ENCODE measurements at places on chromosomes 12 and 14. TPM values are rescaled to one million over a fixed set of nuclear protein-coding genes. Genes with fewer than 3 reads are reported as not detected.

DNA sequence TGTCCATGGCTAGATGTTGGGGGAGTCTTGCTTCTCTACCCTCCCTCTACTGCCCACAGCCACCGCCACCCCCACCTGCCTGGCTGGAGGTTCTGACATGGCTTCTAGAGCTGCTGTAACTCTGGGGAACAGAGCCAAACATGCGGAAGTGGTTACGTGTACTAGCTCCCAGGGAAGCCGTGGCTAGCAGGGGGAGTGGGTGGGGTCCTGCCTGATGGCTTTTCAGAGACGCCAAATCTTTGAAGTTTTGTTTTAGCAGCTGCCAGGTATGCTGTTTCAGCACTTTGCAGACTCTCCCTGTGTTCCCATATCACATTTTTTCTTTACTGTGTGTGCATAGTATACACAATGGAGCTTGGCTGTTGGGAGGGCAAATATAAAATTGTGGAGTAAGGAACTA lies 150.3 kb downstream of the TGFB3 start:
- peak; percentile 89 for DNase-seq

- no peak for DNase-seq
Observed at GRCh38 chr14:105294142-105294597, 6.6 kb downstream of the BRF1 start.

DNA sequence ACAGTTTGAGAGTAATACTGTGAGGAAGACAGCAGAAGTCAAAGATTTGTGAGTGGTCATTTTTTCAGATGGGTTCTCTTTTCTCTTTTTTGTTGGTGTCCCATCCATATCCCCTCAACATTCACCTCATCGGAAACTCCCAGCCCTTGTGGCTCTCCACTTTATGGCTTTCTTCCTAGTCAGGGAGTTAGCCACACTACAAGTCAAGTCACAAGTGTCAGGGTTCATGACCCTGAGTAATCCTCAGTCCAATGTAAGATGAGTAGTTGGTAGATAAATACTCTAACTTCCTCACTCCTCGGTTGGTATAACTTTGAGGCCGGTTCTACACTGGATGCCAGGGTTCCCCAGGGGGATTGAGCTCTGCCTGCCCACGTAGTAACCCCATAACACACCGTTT lies 41.4 kb downstream of the PTGER2 start:
- DNase-seq, result no peak

- DNase-seq, result peak; percentile 74
Observed at GRCh38 chr12:106245767-106246166, 2.1 kb downstream of the CKAP4 start.

GRCh38 chr12:82870771-82871377 lies 184.2 kb downstream of the TMTC2 start:
- no peak for DNase-seq

GRCh38 chr12:103955811-103956508 lies 9.7 kb upstream of the TDG start:
- DNase-seq, result peak; percentile 43

GRCh38 chr12:71694099-71694820 lies 8.4 kb downstream of the TMEM19 start:
- DNase-seq, result peak; percentile 84

DNA sequence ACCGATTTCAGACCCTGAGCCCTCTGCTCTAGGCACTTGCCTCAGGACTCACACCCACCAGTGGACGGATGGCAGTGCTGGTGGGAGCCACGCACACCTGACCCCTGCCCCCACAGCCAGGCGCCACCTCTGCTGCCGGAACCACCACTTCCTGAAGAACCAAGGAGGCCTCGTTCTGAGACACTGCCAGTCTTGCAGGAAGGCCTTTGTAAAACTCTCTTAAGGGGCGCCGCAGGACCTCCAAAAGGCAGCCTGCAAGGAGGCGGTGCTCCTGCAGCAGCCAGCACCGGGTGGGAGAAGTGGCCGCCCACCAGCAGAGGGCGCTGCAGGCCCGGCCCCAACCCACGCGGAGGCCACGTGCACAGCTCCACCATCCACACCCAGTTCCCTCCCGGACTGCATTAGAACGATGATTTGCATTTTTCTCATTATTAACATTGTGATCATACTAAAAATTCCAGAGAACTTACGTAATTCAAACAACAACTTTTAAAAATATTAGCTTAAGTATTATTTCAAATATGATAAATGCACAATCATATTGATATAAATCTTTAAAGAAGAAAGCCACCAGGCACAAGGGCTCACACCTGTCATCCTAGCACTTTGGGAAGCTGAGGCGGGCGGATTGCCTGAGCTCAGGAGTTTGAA lies 12.8 kb downstream of the STX2 start:
- no peak for DNase-seq

GRCh38 chr12:32736445-32736844 lies 19.3 kb downstream of the YARS2 start:
- no peak for DNase-seq

DNA sequence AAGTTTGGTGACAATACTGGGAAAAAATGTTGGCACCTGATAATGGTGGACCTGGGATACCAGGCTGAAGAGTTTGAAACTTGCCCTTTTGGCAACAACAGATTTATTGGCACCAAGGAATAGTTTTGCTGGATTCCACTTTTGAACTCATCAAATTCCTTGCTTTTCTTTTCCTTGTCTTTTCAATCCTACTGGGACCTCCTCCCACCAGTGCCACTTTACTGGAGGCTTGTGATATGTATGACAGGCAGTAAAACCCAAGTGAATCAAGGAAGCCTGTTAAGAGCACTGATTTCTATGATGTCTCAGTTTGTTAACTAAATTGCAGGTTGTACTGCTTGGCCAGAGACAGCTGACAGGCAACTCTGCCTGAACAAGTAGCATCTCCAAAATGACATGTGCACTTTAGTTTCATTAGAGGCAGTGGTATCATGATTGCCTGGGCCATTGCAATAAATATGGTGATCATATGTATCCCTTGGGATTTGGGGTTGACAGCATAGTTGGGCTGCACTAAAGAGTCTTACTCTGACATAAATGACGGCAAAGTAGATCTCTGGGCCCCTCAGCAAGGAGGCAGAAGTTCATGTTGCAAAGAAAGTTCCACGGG lies 565.4 kb downstream of the DIO2 start:
- no peak for DNase-seq

GRCh38 chr14:97267509-97267908 lies 470.3 kb downstream of the VRK1 start:
- DNase-seq, result peak; percentile 16

DNA sequence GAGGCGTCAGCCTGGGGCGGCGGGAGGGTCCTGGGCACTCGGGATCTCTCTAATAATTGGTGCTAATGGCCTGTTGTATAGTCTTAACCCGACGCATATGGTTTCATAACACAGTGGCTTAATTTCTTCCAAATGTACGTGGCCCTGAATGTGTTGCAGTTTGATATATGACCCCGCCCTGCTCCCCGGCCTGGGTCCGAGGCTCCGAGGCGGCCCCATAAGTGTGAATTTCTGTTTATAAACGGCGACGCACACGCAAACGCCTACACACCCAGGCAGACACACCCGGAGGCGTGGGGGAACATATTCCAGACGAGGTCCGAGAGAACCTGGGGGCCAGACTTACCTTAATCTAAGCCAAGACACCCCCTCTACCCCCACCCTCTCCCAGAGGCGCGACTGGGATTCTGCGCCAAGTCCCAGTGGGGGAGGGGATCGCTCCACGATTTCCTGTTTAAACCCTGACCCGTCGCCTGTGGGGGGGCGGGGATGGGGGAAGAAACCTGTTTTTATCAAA lies 9.7 kb upstream of the HOXC6 start:
- no peak for DNase-seq

GRCh38 chr12:22350886-22351285 lies 16.4 kb upstream of the ST8SIA1 start:
- DNase-seq, result peak; percentile 8

Gene NINJ2
- 0.26 TPM for total RNA-seq

Gene DNAJC22
- 0.26 TPM for total RNA-seq

Gene AMN
- 4.2 TPM for total RNA-seq

Gene SYNDIG1L
- total RNA-seq, result under 0.01 TPM

Measured in bronchial epithelial cell (primary cell).